Activated naive CD4-positive, alpha-beta T cell (primary cell): ENCODE measurements at places on chromosomes 12 and 14.

DNA sequence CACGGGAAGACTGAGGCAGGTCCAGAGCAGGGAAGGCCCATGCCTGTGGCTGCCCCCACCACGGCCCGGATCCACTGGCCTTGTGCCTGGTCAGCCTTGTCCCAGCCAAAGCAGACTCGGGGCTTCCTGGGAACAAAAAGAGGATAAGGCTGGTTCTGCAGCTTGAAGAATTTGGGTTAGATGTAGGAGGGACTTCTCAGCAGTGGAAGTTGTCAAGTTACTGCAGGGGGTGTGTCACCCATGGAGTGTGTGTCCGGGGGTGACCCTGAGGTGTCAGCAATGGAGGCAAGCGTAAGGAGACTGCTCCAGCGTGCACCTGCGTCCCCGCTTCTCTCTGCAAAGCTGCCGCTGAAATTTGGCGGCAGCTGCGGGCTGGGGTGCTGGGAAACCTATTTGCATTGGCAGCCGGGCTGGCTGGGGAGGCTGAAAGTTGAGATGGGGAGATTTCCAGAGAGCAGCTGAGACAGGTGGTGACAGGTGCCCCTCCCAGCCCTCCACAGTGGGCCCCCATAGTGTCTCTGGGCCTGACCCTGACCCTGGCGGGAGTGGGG, 12.5 kb upstream of the TNFAIP2 start:
- DNase-seq = no peak

GRCh38 chr14:91899213-91899612, 31.9 kb upstream of the TC2N start:
- DNase-seq = no peak

GRCh38 chr12:42893803-42894202, 304.3 kb upstream of the PRICKLE1 start:
- DNase-seq = no peak

GRCh38 chr12:132614861-132615578, 3.6 kb upstream of the P2RX2 start:
- DNase-seq = peak; percentile 52

GRCh38 chr14:24250354-24250753, 7.9 kb upstream of the TINF2 start:
- no peak for DNase-seq

DNA sequence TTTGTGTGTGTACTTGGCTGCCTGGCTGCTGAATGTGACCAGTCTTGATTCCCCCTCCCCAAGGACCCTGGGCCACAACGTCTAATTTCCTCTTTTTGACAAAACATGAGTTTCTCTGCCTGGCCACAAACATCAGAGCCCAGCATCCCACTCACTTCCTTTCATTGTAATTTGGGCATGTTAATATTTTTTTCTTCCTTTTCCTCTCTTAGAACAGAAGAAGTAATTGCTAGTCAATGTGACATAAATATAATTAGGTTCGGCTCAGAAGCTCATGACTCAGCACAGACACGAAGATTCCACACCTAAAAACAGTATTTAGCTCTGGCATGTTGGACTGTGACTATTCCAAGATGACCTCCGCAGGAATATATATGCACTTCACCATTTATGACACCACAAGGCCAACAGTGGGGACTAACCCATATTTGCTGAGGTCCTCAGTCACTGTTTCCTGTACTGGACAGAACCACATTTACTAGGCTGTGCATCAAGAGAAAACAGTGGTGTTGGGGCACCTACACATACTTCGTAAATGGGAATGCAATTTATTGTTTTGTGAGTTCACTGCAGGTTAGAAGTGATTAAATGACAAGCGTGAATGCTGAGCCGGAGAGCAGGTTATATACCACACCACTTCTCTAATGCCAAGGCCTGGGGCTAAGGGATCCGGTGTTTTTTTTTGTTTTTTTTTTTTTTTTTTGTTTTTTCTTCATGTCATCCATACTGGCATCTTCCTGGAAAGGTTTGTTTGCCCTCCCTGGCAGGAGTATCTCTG, 4.2 kb downstream of the GSG1 start:
- DNase-seq = no peak
